H9 (cell line): ENCODE measurements at places on chromosomes 16 and 17.
A peak's percentile ranks its signal among the peaks of the same experiment; 100 is the strongest.

DNA sequence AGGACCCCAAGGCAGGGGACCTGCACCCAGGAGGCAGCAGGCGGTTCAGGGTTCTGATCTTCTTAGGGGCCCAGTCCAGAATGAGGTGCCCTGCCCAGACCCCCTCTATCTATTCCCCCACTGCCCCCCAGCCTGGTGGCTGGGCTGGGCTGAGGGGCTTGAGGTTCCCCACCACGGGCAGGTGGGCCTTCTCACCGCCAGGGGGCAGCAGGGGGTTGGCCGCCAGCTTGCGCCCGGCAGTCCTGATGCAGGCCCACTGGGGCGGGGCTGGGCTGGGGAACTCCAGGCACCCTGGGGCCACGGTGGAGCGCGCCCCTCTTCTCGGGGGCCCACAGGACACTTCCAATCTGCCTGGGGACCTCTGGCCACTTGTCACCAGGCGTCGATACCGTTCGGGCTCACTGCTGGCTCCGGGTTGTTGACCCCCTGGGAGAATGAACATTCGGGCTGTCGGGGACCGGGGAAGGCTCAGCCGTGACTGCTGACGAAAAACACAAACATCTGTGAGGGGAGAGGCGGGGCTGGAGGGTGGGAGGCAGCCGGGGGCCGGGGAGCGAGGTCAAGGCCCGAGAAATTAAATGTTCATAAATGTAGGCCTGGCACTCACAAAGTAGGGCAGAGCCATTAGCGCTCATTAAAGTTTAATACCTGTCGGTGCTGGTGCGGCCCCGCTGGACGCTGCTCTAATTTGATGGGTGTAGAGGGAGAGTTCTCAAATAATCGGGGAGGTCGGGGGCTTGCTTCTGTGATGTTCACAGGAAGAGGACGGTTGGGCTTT, 219.3 kb upstream of the GSE1 start:
- peak; percentile 76 for DNase-seq

DNA sequence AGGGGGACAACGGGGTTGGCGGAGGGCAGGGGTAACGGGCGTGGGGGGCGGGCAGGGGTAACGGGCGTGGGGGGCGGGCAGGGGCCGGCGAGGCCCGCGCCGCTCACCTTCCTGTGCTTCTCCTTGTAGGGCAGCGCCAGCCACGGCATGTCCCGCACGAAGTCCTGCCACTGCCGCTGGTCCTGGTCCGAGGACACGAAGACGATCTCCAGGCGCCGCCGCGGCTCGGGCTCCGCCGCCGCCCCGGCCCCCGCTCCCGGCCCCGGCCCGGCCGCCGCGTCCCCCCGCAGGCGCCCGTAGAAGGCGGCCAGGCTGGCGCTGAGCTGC, 401 bp downstream of the NXN start:
- no peak for DNase-seq

DNA sequence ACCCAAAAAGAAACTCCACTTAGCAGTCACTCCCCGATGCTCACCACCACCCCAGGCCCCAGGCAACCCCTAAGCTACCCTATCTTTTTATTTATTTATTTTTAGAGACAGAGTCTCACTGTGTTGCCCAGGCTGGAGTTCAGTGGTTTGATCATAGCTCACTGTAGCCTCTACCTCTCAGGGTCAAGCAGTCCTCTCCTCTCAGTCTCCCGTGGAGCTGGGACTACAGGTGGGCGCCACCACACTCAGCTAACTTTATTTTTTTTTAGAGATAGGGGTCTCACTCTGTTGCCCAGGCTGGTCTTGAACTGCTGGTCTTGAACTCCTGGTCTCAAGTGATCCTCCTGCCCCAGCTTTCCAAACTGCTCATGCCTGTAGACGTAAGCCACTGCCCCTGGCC, 14.7 kb upstream of the GLIS2 start:
- no peak for DNase-seq

DNA sequence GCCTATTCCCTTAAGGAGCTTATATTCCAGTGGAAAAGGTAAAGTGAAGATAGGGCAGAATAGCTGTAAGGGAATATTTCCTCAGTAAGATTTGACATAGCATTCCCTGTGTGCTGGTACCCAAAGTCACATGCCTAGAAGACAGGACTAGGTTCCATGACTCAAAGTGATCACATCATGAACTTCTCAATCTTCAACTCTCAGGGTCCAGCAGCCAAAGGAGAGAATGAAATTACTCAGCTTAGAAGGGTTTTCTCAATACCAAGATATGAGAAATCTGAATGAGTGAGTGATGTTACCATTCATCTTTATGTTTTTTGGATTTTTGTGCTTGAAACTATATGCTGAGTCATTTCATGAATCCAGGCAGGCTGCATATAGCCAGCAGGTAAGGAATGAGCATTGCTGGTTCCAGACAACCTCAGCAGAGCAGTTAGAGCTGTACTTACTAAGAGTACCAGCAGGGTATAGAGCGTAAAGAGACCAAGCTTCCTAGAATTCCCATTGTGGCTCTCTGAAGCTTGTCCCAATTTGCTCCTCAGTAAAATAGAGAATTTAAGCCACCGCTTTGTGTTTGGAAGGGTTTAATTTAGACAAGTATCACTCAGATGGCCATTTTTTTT, 91.1 kb downstream of the ANKFN1 start:
- DNase-seq: no peak

DNA sequence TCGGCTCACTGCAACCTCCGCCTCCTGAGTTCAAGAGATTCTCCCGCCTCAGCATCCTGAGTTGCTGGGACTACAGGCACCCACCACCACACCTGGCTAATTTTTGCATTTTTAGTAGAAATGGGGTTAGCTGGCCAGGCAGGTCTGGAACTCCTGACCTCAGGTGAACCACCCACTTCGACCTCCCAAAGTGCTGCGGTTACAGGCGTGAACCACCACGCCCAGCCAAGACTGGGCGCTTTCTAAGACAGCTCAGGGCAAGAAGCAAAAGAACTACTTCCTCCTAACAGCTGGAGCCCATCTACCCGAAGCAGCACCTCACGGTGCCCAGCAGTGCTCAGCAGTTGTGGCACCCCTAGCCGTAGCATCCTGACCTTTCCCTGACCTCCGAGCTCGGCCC, 109.4 kb downstream of the ZNF423 start:
- DNase-seq: no peak

GRCh38 chr17:40026816-40027613, 11.8 kb downstream of the CSF3 start:
- DNase-seq: peak; percentile 95

- DNase-seq: no peak
Observed at GRCh38 chr17:39200957-39201510, 951 bp downstream of the RPL19 start.
